ENCODE measurements at places on chromosomes 12 and 14.

GRCh38 chr12:46153268-46153872 is 115.5 kb downstream of the SLC38A1 start:
- DNase-seq = no peak

DNA sequence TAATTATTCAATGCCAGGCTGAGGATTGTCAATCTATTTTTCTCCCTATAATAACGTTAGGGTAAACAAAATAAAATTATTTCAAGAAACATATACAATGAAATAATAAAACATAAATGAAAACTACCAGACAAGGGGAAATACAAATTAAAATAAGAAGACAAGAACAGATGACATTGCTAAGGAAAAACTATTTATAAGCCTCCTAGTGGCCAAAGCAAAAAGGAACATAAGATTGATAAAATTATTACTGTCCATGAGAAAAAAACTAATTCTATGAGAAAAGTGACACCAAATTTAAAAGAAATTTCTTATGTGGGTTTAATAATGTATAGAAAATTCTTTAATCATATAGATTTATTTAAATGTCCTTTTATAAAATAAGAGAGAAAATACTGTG is 294.7 kb downstream of the TTC6 start:
- DNase-seq = no peak

DNA sequence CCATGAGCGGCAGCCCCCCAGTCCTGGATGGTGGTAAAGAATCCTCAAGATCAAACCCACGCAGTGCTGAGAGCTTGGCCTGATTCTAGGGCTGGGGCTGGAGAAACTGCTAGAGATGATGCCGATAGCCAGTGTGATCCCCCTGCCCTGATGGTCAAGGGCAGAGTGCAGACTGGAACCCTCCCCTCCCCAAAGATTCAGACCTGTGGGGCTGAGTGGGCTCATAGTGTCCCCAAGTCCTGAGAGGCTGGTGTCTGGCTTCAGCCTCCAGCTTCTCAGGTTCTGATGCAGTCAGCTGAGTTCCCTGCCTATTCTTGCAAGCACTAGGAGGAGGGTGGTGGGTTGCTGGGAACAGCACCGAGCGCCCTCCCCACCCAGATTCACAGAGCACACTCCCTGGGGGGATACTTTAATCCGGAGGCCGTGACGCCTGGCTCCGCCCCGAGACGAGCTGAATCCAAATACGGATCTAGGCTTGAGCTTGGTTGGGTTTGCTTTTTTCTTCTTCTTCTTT is 11.9 kb downstream of the RHOF start:
- DNase-seq = no peak

DNA sequence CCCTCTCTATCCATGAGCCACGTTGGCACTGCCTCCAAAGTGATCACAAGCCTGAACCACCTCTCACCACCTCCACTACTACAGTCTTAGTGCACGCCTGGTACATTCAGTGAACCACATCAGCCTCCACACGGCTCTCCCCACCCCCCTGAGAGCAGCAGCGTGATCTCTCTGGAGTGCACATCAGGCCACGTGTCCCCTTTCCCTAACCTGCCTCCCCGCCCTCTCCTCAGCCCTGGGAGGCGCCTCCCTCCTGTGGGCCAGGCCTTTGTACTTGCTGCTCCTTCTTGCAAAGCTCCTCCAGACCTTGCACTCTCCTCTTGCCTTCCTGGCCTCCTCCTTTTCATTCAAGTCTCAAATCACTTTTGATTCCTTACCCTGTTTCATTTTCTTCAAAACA is 49.8 kb downstream of the SLC6A12 start:
- no peak for DNase-seq

DNA sequence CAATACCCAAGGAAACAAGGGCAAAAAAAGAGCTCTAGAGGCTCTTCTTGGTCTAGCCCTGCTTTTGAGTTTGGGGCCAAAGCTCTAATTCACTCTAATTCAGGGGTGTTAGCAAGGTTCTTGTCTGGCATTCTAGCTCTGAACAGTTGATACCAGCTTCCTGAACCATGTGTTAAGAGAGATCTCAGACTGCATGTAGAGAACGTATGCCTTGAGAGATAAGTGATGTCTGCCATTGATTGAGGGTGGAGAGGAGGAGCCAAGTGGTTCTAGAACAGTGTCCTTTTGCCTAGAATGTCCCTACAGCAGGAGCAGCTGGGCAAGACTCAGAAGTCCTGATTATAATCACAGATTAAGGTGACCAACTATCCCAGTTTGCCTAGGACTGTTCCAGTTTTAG is 18.2 kb upstream of the POC1B start:
- DNase-seq = no peak

GRCh38 chr14:56342494-56342942 is 224.3 kb downstream of the PELI2 start:
- DNase-seq = peak; percentile 88

DNA sequence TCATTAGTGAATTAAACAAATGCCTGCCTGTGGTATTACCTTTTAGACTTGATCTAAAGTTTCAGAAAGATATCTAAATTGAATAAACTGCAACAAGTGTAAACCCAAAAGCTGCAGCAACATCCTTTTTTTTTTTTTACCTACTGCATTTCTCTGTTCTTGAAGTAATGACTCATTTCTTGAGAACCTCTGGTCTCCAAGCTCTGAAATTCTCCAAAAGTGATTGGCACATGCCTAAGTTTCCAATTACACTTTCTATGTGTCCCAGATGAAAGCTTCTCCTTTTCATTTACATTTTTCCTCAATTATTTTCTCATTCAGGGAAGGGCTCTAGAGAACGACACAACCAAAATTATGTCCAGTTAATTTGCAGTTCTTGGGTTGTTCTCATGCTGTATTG is 435.2 kb upstream of the DCN start:
- DNase-seq = no peak

GRCh38 chr14:53409289-53409688 is 256.2 kb upstream of the DDHD1 start:
- DNase-seq = peak; percentile 30

- DNase-seq = peak; percentile 30
These were observed 10.1 kb upstream of the GRIP1 start for GRCh38 chr12:66688846-66689439.

GRCh38 chr12:32671930-32672780 is 6.9 kb upstream of the DNM1L start:
- DNase-seq = peak; percentile 44

- no peak for DNase-seq
These were observed 337.7 kb downstream of the IPO8 start for GRCh38 chr12:30357766-30358490.

DNA sequence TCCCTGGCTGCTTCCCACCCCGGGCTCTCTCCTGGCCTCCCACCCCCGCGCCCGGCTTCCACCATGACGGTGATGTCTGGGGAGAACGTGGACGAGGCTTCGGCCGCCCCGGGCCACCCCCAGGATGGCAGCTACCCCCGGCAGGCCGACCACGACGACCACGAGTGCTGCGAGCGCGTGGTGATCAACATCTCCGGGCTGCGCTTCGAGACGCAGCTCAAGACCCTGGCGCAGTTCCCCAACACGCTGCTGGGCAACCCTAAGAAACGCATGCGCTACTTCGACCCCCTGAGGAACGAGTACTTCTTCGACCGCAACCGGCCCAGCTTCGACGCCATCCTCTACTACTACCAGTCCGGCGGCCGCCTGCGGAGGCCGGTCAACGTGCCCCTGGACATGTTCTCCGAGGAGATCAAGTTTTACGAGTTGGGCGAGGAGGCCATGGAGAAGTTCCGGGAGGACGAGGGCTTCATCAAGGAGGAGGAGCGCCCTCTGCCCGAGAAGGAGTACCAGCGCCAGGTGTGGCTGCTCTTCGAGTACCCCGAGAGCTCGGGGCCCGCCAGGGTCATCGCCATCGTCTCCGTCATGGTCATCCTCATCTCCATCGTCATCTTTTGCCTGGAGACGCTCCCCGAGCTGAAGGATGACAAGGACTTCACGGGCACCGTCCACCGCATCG is 1.8 kb downstream of the KCNA1 start:
- no peak for DNase-seq

DNA sequence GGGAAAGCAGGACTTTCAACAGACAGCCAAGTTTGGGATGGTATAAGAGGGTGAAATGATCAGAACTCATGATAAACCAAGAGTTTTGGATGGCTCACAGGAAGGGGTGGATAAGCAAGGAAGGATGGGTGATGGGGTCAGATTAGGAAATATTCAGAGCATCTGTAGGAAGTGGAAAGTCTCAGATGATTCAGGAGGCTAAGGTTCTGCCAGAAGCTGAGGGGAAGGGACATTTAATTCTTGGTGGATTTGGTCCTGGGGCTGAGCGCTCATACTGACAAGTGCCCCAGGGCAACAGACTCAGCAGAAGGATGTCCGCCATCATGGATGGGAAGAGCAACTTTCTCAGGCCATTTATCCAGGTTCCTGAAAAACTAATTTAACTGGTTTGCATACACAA is 28.4 kb upstream of the BDKRB2 start:
- DNase-seq = no peak

- no peak for DNase-seq
These were observed 32.1 kb downstream of the DMAC2L start for GRCh38 chr14:50344116-50344775.

- peak; percentile 76 for DNase-seq
These were observed 31.1 kb downstream of the APPL2 start for GRCh38 chr12:105204916-105205315.

DNA sequence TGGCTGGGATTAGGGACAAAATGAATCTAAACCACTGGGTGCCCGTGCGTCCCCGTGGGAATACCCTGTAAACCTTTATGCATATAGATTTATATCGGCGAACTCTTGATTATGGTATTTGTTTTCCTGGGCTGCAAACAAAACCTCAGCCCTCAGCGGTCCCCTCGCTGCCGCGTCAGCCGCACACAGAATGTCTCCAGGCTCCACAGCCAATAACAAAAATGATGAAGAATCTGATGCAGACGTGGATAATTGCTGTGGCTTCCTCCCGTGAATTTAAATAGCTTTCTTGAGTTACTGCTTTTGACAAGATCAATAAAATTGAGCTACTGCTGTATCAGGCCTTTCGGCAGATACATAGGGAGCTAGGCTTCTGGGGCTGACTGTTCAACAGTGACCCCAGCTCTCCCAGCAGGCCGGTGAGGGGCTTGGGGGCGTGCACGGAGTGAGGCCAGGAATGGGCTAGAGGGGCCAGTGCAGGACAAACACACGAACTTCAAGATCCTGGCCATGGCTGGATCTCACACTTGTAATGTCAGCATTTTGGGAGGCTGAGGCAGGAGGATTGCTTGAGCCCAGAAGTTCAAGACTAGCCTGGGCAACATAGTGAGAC is 125.8 kb upstream of the NCOR2 start:
- no peak for DNase-seq

DNA sequence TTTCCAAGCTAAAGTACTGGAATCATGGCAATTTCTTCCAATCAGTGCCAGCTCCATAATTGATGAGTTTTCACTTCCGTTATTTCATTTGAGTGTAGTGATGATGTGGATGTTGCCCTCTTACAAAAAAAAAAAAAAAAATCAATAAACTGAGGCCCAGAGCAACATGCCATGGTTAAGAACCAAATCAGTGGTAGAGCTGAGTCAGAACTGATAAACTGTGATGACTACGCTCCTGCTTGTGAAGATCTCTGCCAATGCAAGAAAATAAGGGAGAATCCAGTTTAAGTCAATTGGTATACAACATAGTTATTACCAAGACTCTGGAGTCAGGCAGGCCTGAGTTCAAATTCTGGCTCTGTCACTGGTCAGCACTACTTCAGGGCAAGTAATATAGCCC is 102.7 kb downstream of the GPR135 start:
- DNase-seq = no peak

DNA sequence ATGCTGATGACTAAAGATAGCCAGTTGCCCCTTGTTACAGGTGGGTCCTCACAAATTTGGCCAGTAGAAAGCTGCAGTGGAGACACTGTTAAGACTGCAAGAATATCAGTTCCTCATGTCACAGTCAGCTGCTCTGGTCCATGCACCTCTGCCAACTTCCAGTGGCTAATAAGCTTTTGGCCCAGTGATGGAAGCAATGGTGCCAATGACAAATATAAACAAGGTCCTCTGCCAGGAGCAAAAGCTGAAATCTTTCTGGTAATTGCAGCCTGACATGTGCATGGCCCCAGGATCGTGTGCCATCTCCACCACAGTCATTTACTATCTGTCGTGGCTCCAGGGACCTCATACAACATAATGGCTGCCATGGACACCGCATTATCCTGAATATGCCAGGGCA is 85.4 kb upstream of the TMEM260 start:
- DNase-seq = no peak

DNA sequence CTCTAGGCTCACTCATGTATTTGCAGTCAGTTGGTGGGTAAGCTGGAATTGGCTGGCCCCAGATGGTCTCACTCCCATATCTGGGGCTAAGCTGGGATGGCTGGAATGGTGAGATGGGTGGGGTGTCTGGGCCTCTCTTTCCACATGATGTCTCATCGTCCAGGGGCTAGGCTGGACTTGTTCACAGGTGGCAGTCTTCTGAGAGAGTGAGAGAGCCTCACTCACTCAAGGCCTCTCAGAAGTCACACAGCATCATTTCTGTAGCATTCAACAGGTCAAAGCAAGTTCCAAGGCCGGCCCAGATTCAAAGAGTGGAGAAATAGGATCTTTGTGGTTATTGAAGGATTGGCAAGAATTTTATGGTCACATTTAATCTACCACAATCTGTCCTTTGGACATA is 102.7 kb downstream of the UNC79 start:
- DNase-seq = no peak

- DNase-seq = no peak
These were observed 889.8 kb downstream of the TRHDE start for GRCh38 chr12:73161970-73162369.

GRCh38 chr12:81949841-81950308 is 190.7 kb upstream of the PPFIA2 start:
- peak; percentile 3 for DNase-seq

GRCh38 chr12:54300225-54300731 is 537 bp downstream of the NFE2 start:
- DNase-seq = no peak

GRCh38 chr12:34302131-34302885 is 280.0 kb downstream of the ALG10 start:
- DNase-seq = no peak

GRCh38 chr12:46089414-46090162 is 99.2 kb upstream of the SCAF11 start:
- no peak for DNase-seq

GRCh38 chr14:32311294-32312009 is 17.6 kb upstream of the AKAP6 start:
- DNase-seq = no peak

- DNase-seq = no peak
These were observed 15.6 kb downstream of the SMUG1 start for GRCh38 chr12:54173066-54173726.
